Activated T-helper 17 cell treated with anti-CD3 and anti-CD28 coated beads, Interleukin-2, amount 50 U/mL, for 72 hours (primary cell): ENCODE measurements at places on chromosomes 2 and 18. TPM values are rescaled to one million over a fixed set of nuclear protein-coding genes. Genes with fewer than 3 reads are reported as not detected.

- ATAC-seq: peak; percentile 56
- H3K27ac ChIP-seq: peak overlapping the region; percentile 99
- peaks cover 77% of the 10 kb centered on the region for H3K4me1 ChIP-seq
- H3K4me3 ChIP-seq: peak overlapping the region; percentile 92
- no peaks in the 10 kb centered on the region for H3K27me3 ChIP-seq
Observed at GRCh38 chr2:54574107-54574859, 118.2 kb downstream of the SPTBN1 start.

DNA sequence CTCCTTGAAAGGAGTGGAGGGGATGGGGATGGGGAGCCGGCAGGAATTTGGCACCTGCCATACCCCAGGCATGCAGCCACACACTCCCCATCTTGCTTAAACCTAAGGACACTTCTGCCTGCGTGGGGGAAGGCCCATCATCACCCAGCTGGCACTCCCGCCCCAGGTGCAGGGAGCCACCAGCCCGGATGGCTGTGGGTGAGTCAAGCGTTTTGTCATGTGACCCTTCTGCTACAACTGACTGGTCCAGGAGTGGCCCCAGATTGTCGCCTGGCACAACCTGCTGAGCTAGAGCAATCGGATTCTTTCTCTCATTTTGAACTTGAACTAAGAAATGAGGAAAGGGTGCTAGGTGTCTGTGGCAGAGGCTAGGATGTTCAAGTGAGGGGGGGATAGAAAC lies 61.3 kb downstream of the TSN start:
- no peak overlapping the region for H3K4me3 ChIP-seq
- H3K27me3 ChIP-seq: peaks cover 14% of the 10 kb centered on the region
- no peak overlapping the region for H3K27ac ChIP-seq
- no peak for ATAC-seq
- no peaks in the 10 kb centered on the region for H3K4me1 ChIP-seq

- no peak for ATAC-seq
- no peak overlapping the region for H3K27ac ChIP-seq
- H3K36me3 ChIP-seq: no peaks in the 10 kb centered on the region
- H3K4me1 ChIP-seq: no peaks in the 10 kb centered on the region
Observed at GRCh38 chr18:34077599-34077998, 147.1 kb downstream of the NOL4 start.

DNA sequence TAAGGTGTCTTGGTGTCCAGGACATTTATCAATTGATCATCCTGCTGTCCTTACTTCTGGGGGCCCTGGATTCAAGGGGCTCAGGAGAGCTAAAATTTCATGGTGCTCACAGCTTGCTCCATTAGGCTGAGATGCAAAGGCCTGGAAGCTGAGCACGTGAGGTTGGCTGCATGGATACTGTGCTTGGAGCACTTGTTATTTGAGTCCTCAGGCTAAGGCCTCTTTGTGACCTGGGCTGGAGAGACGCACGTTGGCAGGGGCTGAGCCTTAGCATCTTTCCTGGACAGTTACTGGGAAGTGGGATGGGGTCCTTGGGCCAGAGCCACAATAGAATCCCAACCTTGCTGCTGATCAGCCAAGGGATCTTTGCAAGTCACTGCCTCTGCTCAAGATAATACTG lies 151.2 kb upstream of the HS6ST1 start:
- no peaks in the 10 kb centered on the region for H3K4me1 ChIP-seq
- H3K27me3 ChIP-seq: peaks cover 17% of the 10 kb centered on the region
- H3K27ac ChIP-seq: no peak overlapping the region
- ATAC-seq: no peak
- H3K36me3 ChIP-seq: no peaks in the 10 kb centered on the region
- no peak overlapping the region for H3K4me3 ChIP-seq

DNA sequence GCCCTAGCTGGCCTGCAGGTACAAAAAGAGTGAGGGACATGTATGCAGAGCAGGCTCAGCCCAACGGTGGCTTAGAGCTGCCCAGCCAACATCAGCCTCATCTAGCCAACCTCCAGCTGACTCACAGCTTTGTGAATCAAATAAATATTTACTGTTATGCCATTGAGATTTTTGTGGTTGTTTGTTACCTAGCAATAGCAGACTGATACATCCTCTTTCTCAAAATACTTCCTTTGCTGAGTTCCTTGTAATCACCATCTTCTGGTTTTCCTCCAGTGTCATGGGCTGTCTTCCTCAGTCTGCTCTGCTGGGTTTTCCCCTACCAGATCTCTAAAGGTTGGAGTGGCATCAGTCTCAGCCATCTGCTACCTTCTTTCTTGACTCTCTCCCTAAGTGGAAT lies 126.6 kb upstream of the SLC1A4 start:
- peaks cover 15% of the 10 kb centered on the region for H3K27me3 ChIP-seq
- H3K4me1 ChIP-seq: no peaks in the 10 kb centered on the region
- H3K27ac ChIP-seq: no peak overlapping the region
- ATAC-seq: peak; percentile 78

DNA sequence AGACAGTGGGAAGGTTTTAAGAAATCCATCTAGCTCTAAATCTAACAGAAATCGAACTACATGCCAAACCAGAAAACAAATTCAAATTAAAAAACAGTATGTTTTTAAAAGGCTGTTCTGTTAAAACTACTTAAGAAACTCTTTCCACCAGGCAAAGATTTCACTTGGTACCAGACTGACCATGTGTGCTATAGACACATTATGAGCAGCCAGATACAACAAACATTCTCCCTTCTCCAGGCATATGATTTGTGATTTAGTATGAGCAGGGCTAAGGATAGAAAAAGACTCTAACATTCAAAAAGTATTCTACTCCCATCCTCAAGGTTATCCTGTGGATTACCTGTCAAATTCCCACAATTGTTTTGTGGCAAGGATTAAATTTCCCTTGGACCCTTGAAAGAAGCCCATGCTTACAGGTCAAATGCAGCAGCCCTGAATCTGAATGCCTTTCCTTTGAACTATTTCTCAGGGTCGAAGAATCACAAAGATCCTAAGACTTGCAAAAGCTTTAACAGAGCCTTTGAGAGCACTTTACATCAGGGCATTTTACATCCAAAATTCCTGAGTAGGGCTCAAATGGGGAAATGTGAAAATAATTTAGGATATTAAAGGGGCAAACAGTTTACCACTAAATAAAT lies 42.5 kb upstream of the TTC32 start:
- H3K4me1 ChIP-seq: no peaks in the 10 kb centered on the region
- H3K27me3 ChIP-seq: no peaks in the 10 kb centered on the region
- no peak overlapping the region for H3K27ac ChIP-seq
- no peak for ATAC-seq

GRCh38 chr2:142629193-142629592 lies 248.3 kb upstream of the KYNU start:
- H3K36me3 ChIP-seq: no peaks in the 10 kb centered on the region
- H3K4me1 ChIP-seq: no peaks in the 10 kb centered on the region
- no peaks in the 10 kb centered on the region for H3K27me3 ChIP-seq
- no peak overlapping the region for H3K4me3 ChIP-seq
- H3K27ac ChIP-seq: no peak overlapping the region

GRCh38 chr18:41617647-41618046 lies 337.4 kb upstream of the PIK3C3 start:
- H3K4me3 ChIP-seq: no peak overlapping the region
- no peaks in the 10 kb centered on the region for H3K27me3 ChIP-seq
- no peaks in the 10 kb centered on the region for H3K4me1 ChIP-seq

DNA sequence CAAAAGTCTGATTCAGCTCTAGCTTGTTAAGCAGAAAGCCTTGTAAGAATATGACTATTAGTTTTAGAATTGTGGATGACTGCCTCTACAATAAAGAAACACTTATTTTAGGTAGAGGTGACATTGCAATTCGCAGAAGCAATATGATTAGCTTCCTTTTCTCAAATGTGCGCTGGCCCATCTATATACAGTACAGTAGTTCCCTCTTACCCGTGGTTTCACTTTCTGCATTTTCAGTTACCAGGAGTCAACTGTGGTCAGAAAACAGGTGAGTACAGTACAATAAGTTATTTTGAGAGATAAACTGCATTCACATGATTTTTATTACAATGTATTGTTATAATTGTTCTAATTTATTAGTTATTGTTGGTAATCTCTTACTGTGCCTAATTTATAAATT lies 405.1 kb downstream of the GPD2 start:
- H3K27ac ChIP-seq: no peak overlapping the region
- H3K27me3 ChIP-seq: peaks cover 13% of the 10 kb centered on the region
- no peak for ATAC-seq

GRCh38 chr2:161146209-161146775 lies 13.9 kb upstream of the TANK start:
- peak overlapping the region; percentile 62 for H3K27ac ChIP-seq
- peak overlapping the region; percentile 99 for H3K4me3 ChIP-seq
- peak; percentile 32 for ATAC-seq
- peaks cover 93% of the 10 kb centered on the region for H3K36me3 ChIP-seq

- H3K27ac ChIP-seq: peak overlapping the region; percentile 46
- no peak for ATAC-seq
- H3K4me3 ChIP-seq: no peak overlapping the region
Observed at GRCh38 chr2:10371441-10372196, 68.9 kb downstream of the HPCAL1 start.

OTX1 gene
- total RNA-seq: not detected

FOXD4L1 gene
- 0.32 TPM for total RNA-seq

FSHR gene
- total RNA-seq: not detected

GPR148 gene
- total RNA-seq: not detected

CXCR1 gene
- not detected for total RNA-seq

LIMS4 gene
- 0.43 TPM for total RNA-seq

GALNT13 gene
- total RNA-seq: not detected

SCYGR4 gene
- total RNA-seq: not detected

LINC00305 gene
- total RNA-seq: not detected
